ENCODE measurements at places on chromosomes 4 and X. TPM values are rescaled to one million over a fixed set of nuclear protein-coding genes. Genes with fewer than 3 reads are reported as not detected.

DNA sequence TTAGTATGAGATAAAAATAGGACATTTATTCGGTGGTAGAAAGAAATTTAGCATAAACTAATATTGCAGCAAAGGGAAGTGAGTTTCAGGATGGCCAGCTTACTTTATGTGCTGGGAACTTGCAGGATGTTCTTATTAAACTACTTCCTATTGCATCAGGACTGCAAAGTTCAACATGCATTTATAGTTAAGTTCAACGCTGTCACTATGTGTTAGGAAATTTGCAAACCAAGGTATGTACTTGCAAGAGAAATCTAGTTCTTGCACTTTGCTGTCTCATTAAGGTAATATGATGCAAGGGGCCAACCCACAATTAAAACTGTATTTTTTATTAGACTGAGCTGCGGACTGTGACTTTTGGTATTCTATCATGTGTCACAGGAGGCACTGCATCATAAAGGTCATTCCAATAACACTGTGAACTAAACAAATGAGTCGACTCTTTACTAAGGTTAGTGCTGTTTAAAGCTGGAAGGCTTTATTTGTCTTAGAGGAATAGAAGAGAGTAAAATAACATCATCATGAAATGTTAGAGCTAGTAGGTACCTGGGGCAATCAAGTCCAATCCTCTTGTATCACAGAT lies 1525.7 kb upstream of the TENM3 start:
- no peak for DNase-seq

- no peak for DNase-seq
These were observed 12.8 kb downstream of the RASL11B start for GRCh38 chr4:52874948-52875347.

- no peak for DNase-seq
These were observed 204.8 kb upstream of the CT83 start for GRCh38 chrX:116667346-116668134.

- no peak for DNase-seq
These were observed 69.9 kb downstream of the CHIC2 start for GRCh38 chr4:53994382-53995102.

DNA sequence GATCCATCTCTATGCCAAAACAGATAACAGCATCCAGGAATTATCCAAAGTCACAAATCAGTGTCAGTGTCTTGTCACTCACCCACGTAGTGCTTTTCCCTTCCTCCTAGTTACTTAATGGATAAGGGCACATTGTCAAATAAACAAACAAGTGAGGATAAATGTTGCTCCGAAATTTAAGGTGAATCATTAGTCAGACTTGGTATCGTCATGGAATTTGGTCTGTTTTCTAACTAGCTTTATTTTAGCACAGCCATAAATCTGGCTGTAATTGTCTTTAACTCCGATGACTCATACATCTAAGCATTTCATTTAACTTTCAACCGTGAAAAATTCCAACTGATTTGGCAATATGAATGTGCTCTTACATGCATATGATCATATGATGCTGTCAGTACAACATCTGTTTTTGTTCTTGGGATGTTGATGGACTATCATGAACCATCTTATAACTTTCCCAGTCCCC lies 83.3 kb downstream of the SNCA start:
- no peak for DNase-seq

DNA sequence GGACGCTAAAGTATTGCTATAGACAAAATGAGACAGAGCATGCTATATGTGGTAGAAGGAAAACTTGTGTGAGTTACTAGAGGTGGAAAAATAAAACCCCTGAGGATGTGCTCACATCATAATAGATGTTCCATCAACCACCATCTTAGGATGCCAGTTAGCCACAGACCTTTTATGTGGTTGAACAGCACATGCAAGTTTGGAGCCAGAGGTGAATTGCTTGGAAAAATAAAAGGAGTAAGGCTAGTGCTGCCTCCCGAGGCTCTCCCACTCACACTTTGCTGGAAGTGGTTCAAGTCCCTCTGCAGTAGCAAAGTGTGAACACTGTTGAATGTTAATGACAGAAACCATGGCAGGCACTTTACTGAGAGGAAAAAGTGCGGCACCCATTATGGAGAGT lies 39.4 kb upstream of the PPARGC1A start:
- no peak for DNase-seq

The HDX gene
- total RNA-seq, result 3.1 TPM

The S100P gene
- total RNA-seq, result not detected

The PARM1 gene
- 2.5 TPM for total RNA-seq

The ZFP92 gene
- not detected for total RNA-seq

The PSAPL1 gene
- 0.22 TPM for total RNA-seq

The MAGEA12 gene
- not detected for total RNA-seq

The LRRC66 gene
- 0.15 TPM for total RNA-seq
